HT1080 (cell line): ENCODE measurements at places on chromosomes 12 and 14. TPM values are rescaled to one million over a fixed set of nuclear protein-coding genes. Genes with fewer than 3 reads are reported as not detected.

DNA sequence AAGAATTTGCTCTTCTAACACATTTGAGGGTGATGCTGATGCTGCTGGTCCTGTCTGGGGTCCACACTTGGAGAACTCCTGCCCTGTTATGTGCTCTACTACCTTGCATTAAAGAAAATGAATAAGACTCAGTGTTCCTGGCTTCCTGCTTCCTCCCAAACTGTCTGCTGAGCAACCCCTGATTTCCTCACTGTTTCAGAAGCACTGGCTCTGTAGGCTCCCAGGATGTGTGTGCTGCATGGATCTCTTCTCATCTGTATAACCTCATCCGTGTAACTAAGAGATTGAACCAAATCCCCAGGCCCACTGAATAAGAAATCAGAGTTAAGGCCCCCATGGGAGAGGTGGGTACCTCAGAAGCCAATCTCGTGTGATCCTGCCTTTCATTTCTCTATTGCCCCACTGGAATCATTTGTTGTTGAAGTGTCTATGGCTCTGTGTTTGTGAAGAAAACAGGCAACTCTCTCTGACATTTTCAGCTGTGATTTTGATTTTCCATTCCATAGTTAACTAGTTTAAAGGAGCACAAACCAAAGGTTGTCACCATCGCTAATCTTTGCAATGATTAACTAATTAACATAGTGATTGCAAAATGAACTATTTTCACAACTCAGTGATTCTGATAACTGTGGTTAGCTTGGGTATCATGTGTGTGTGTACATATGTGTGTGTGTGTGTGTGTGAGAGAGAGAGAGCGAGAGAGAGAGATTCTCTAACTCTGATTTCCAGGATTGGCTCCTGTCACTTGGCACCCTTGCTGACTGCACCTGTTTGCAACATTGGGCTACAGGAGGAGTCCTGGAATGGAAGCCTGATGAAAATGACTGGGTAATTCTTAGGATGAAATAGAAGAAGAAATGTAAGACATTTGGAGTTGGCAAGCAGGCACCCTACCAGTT is 196.2 kb downstream of the SLC38A4 start:
- no peak for DNase-seq

ASB2 gene
- total RNA-seq = not detected in 2 replicates

- no peak for DNase-seq
Observed at GRCh38 chr12:106487664-106488063, 95.1 kb upstream of the RFX4 start.

GRCh38 chr12:79997096-79997791 is 62.3 kb upstream of the PPP1R12A start:
- no peak for DNase-seq

GRCh38 chr12:117646520-117646919 is 285.1 kb upstream of the NOS1 start:
- DNase-seq = no peak
